ENCODE measurements at places on chromosomes 6 and 20.

GRCh38 chr20:34891166-34892062, 15.0 kb downstream of the ACSS2 start:
- DNase-seq: no peak

DNA sequence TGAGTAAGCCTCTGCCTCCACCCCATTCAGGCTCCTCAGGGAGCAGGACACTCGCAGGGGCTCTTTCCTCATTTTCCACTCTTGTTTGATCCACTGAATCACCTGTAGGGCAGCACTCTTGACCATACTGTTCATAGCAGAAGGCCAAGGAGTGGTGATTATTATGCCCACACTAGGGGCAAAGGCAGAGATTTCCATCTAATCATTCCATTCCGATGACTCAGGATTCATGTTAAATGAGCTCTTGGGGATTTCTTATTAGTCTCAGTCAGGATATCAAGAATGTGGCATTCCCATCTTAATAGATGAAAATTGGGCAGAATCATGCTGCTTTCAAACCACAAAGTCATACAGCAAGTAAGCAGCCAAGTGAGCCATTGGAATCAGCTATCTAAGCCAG, 101.9 kb upstream of the MOCS1 start:
- DNase-seq: no peak

- DNase-seq: peak; percentile 44
Measured at GRCh38 chr6:15399641-15400470, 154.0 kb downstream of the JARID2 start.

- DNase-seq: no peak
Measured at GRCh38 chr6:117928833-117929232, 21.8 kb downstream of the SLC35F1 start.

- DNase-seq: no peak
Measured at GRCh38 chr20:13857961-13858360, 73.1 kb downstream of the NDUFAF5 start.

DNA sequence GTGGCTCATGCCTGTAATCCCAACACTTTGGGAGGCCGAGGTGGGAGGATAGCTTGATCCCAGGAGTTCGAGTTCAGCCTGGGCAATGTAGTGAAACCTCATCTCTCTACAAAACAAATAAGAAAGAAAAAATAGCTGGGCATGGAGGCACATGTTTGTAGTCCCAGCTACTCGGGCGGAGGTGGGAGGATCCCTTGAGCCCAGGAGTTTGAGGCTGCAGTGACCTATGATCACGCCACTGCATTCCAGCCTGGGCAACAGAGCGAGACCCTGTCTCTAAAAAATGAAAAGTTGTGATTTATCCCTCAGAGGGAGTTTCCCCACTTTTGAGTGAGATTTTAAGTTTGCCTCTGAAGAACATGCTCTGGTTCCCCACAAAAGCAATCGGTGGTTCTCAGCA, 17.4 kb upstream of the BMP7 start:
- no peak for DNase-seq

- DNase-seq: no peak
Measured at GRCh38 chr6:169536446-169537170, 165.2 kb downstream of the WDR27 start.

GRCh38 chr6:170024940-170025339, 265.9 kb downstream of the DLL1 start:
- DNase-seq: no peak

DNA sequence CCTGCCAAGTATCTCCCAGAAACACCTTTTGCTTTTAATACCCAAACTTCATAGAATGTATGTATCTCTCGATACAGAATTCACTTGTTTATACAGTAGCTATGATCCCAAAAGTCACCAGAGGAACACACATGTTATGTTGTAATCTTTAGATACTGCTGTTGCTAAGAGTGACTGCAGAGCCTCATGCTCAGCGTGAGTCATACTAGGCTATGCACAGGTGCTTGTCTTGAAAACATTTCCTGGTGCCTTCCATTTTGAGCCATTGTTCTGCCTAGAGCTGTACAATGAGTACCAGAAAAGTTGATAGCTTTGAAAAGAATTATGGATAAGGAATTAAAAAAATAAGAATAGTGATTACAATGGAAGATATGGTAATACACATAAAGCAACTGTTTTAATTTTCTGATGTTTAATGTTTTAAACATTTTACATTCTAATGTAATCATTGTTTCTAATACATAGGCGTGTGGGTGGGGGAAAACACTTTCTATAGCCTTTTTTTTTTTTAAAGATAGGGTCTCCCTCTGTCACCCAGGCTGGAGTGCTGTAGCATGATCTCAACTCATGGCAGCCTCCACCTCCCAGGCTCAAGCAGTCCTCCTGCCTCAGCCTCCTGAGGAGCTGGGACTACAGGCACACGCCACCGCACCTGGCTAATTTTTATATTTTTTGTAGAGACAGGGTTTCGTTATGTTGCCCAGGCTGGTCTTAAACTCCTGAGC, 79.4 kb downstream of the CD24 start:
- no peak for DNase-seq

DNA sequence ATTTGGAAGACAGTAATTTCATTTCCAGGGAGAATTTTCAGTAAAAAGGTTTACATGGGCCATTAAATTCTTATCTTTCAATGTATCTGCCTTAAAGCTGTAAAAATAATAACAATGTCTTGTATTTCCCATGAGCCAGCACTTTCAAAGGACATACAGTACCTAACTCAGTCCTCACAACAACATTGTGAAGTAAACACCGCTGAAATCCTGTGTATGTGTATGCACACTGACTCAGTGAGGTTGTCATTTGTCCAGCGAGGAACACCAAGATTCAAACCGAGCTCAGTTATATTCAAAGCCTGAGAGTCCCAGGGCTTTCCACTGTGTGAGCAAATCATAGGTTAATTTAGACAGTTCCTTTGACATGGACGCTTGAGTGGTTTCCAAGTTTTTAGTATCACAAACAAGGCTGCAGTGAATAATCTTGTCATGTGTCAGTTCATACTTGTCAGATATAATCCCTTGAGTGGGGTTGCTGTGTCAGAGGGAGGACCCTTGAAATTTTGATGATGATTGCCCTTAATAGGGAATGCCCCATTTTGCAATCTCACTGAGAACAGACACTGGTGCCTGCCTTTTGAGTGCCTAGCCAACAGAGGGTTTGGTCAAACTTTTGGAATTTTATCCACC, 50.0 kb upstream of the SLC22A23 start:
- no peak for DNase-seq

- DNase-seq: no peak
Measured at GRCh38 chr6:140321891-140322290, 947.4 kb upstream of the CITED2 start.

- DNase-seq: peak; percentile 40
Measured at GRCh38 chr6:105482227-105482844, 79.5 kb upstream of the PREP start.

DNA sequence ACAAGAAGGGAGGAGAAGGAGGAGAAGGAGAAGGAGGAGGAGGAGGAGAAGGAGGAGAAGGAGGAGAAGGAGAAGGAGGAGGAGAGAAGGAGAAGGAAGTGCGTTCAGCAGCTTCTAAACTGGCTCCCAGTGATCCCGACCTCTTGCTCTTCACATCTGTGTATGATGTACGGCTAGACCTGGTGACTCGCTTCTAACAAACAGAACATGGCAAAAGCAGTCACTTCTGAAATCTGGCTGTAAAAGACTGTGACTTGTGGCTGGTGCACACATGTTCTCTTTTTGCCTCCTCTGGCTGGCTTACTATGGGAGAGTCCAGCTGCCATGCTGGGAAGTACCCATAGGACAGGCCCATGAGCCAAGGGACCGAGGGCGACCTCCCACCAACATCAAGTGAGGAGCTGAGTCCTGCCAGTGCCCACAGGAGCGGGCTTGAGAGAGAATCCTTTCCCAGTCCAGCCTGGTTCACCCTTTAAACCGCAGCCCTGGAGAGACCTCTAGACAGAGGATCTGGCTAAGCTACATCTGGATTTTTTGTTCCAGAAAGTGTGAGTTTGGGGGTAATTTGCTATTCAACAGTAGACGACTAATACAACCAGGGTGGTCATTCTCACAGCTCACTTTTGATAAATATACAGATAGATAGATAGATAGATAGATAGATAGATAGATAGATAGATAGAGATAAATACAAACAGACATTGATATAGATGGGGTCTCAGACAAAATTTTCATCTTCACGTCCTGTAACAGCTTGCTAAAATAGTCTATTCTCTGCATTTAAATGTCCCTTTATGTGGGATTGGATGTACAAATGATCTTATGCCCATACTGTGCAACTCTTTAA, 42.3 kb downstream of the RPP40 start:
- DNase-seq: no peak

DNA sequence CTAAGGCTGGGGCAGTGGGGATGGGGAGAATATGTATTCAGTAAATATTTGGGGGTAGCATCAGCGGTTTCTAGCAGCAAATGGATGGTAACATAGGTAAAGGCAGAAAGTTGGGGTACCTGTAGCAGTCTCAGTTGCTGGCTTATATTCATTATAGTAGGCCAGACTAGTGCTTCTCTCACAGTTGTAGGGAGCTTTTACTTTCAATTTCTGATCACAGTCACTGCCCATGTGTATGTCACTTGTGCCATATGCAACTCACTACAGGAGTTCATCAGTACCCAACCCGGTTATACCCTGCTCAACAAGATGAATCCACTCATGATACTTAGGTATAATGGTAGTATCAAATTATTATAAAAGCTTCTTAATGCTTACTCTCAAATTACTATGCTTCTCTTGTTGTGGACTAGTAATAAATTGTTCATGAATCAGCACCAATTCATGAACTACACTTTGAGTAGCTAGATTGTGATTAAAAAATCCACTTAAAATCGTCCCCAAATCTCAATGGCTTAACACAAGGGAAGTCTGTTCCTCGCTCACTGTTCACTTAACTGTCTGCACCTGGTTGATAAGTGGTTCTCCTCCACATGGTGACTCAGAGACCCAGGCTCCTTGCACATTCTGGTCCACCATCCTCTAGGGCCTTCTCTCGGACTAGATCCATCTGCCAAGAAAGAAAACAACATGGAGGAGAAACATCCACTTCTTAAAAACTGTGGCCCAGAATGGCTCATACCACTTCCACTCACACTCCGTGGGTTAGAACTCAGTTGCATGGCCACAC, 31.3 kb upstream of the MYLIP start:
- DNase-seq: no peak

DNA sequence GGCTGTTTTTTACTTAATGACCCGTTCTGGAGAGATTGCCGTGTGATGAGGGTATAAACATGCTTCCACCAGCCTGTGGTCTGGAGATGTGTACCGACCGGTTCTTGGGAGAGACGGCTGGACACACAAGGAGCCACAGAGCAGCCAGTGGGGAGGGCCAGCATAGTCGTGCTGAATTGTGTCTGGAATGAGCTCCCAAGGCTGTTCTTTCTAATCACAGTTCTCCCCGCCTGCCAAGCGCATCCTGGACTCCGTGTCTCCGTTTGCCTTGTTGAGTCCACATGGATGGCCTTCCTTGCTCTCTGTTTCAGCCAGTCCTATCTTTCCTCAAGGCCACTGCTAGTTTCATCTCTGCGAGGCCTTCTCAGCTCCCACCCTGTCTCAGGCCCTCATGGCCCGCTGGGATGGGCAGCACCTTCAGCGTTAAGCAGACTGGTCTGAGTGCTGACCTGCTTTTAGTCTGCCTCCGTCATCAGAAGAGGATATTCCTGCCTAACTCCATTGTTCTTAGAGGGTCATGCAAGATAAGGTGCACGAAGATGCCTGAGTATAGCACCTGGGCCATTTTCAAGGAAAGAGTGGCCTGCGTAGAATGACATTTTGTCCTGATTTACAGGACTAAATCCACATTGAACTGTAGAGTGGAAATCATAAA, 20.6 kb downstream of the MANBAL start:
- DNase-seq: no peak

DNA sequence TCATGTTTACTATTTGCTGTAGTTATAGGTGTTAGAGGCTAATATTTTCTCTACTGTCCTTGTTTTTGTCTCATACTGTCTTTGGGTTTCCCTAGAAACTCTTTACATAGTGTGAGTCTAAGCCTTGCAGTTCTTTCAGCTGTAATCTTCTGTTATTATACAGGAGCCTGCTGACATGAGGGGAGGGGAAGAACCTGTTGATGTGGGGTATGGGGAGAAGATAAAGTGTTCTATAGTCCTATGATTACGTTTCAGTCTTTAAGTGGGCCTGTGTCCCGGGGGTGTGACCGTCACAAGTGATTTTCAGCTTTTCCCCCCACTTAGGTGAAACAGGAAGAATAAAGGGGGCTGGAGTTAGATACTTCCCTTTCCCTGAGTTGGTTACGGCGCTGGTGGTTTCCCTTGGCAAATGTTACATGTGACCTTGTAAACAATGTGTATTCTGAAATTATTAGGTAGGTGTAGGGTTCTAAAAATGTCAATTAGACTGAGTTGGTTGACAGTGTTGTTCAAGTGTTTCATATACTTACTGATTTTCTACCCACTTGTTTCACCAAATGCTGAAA, 41.3 kb downstream of the REV3L start:
- no peak for DNase-seq

DNA sequence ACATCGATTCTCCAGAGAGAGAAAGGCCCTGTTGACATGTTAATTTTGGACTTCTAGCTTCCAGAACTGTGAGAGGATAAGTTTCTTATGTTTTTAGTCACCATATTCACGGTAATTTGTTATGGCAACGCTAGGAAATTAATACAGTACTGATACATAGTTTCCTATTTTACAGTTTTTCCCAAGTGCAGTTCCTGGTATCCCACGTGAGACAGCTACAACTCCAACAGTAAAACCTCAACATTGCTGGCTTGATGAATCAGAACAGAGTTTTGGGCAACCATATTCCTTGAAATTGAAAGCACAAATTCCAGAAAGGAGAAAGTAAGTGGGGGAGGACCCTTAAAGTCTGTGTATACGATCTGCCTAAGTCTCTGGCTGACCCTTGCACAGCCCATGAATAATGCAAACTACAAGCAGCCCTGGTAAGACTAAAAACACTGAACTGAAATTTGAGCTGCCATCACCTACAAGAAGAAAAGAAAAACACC, 505.1 kb upstream of the NRSN1 start:
- DNase-seq: no peak

DNA sequence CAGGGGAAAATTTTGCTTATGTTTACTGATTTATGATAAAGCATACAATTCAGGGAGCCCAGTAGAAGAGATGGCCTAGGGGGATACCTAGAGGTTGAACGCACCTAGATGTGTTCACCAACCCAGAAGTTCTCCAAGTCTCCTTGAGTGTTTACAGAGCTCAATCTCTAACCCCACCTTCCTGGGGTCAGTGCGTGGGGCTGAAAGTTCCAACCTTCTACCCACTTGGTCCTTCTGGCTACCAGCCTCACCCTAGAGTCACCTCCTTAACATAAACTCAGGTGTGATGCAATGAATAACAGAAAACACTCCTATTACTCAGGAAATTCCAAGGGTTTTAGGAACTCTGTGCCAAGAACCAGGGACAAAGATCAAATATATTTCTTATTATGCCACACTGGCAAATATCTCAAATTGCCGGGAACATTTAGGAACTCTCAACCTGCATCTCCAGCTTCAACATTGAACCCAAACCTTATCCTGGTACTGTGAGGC, 26.4 kb downstream of the AFG1L start:
- DNase-seq: no peak

GRCh38 chr6:154614641-154615040, 104.2 kb upstream of the CNKSR3 start:
- DNase-seq: no peak

Data from SJSA1 (cell line).